ENCODE measurements at places on chromosomes 13 and 19. TPM values are rescaled to one million over a fixed set of nuclear protein-coding genes. Genes with fewer than 3 reads are reported as not detected.

KLK3 gene
- not detected for total RNA-seq

KLK2 gene
- total RNA-seq, result not detected

FFAR3 gene
- total RNA-seq, result not detected

KIR2DL1 gene
- 0.13 TPM for total RNA-seq

IZUMO4 gene
- total RNA-seq, result 9.7 TPM

ZNF350 gene
- 10.0 TPM for total RNA-seq

STOML3 gene
- not detected for total RNA-seq

CD79A gene
- total RNA-seq, result 2.2 TPM
